ENCODE measurements at places on chromosomes 13 and 19.

- DNase-seq, result no peak
These were observed 13.6 kb upstream of the STRN4 start for GRCh38 chr19:46759817-46760333.

- no peak for DNase-seq
These were observed 1.3 kb upstream of the SHANK1 start for GRCh38 chr19:50720921-50721381.

DNA sequence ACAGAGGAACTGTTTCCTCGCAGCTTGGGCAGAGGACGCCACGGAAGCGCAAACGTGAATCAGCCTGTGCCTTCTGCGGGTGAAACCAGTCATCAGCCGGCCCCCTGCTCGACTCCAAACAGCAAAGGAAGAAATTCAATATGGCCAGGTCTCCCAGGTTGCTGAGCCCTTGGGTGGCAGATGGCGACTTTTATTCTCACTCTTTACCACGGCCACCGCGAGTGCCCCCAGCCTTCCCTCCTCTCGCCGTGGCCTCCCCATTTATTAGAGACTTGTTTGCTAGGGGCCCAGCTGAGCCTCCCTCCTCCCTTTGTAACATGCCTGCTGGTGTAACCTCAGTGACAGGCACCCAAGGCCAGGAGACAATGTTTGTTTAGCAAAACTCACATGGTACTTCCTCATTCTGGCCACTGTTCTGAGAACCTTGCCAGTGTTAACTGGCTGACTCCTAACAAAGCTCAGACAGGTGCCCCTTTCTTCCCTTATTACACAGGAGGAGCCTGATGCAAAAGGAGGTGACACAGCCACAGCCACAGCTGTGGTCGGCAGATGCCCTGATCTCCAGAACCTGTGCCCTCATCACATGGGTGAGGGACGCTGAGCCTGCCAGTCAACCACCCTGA is 5.8 kb downstream of the RAB20 start:
- no peak for DNase-seq

GRCh38 chr13:58908019-58908679 is 1255.6 kb downstream of the DIAPH3 start:
- DNase-seq, result no peak

DNA sequence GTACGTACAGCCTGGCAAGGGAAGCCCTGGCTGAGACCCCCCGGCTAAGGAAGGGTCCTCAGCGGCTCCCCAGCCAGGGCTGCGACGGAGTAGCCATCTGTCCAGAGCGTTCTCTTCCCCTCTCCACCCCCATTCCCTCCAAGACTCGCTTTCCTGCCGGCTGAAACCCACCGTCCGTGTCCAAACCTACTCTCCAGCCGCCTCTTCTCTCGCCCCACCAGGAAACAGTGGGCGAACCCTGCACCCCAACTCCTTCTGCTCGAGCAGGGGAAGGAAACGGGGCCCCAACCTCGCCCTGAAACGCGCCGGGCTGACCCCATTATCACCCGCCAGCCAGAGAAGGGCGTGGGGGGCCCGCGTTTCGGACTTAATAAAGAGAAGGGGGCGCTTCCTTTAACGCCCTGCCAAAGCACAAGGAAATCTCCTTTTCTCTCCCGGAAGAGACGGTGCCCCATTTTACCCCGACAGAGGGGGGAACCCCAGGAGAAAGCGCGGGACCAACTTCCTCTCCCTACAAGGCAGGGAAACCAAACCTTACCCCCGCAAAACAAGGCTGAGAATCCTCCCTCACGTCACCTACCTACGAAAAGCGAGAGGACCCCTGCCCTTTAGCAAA is 2.5 kb downstream of the ZC3H4 start:
- no peak for DNase-seq

GRCh38 chr13:44784708-44785080 is 204.6 kb downstream of the NUFIP1 start:
- DNase-seq, result no peak

GRCh38 chr19:43441716-43442115 is 23.7 kb downstream of the LYPD3 start:
- no peak for DNase-seq

GRCh38 chr19:34662919-34663318 is 14.0 kb downstream of the SCGB2B2 start:
- DNase-seq, result no peak

DNA sequence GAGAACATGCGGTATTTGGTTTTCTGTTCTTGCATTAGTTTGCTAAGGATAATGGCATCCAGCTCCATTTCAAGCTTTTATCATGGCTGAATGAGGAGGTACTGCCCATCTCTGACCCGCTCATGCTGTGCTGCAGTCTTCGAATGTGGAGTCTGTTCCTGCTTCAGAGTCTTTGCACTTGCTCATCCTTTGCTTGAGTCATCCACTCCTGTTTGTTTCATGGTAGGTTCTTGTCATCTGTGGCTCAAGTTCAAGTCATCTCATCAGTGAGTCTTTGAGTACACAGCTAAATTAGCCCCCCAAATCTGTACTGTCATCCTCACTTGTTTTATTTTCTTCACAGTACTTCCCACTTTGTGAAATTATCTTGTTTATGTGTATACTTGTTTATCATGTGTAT is 5.4 kb downstream of the UCHL3 start:
- DNase-seq, result no peak

- no peak for DNase-seq
These were observed 1.1 kb upstream of the MYBPC2 start for GRCh38 chr19:50431343-50432220.

GRCh38 chr13:26867451-26868091 is 107.0 kb upstream of the GPR12 start:
- DNase-seq, result no peak

DNA sequence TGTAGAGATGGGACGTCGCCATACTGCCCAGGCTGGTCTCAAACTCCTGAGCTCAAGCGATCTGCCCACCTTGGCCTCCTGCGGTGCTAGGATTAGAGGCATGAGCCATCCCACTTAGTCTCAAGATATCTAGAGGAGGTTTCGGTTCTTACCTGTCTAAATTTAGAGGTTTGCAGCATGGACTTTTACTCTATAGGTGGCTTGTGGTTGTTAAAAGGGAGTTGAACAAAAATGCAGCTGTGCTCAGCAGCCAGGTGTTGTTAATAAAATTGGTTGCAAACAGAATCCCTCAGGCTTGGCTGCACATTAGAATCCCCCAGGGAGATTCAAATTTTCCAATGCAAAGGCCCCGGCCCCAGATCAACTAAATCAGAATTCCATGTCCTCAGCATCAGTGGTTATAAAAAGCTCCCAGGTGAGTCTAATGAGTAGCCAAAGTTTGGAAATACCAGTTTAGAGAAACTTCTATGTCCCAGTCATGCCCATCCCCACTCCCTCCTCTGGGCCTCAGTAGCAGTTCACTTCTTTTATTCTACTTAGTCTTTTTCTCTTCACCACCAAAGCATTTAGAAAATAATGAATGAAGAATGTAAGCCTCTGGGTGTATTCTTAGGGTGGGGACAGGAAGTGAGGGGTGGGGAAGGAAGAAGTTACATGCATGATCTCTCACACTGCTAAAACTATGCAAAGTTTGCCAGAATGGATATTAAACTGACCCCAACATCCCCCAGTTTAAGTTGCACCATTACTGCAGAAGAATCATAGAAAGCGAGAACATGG is 471.0 kb downstream of the COG6 start:
- no peak for DNase-seq

- DNase-seq, result no peak
These were observed 56.8 kb upstream of the KATNAL1 start for GRCh38 chr13:30364133-30364532.

GRCh38 chr13:44805585-44805984 is 183.7 kb downstream of the NUFIP1 start:
- no peak for DNase-seq

DNA sequence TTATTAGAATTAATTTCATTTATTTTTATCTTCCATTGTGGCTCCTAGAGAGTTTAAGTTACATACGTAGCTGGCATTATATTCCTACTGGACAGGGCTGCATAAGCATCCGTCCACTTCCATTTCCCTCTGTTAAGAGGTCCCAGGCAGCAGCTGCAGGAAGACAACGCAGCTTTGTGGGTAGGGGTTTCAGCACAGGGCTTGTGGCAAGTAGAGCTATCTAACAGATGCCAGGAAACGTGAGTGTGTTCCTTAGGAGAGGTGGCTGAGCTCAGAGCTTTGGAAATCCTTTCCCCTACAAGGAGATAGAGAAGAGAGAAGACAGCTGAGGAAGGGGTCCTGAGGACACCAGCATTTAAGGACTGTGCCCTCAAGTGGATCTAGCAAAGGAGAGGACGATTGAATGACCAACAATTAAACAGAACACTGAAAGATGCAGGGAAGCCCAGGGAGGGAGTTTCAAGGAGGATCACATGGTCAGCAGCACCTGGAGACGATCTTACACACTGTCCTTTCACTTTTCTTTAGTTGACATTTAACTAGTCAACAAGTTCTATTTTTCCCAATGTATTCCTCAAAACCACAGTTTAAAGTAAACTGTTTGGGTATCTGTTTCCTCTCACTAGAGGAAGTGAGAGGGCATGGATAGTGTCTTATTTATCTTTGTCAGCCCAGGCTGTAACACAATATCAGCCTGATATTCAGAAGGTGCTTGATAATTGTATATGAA is 2.3 kb upstream of the N4BP2L1 start:
- no peak for DNase-seq

DNA sequence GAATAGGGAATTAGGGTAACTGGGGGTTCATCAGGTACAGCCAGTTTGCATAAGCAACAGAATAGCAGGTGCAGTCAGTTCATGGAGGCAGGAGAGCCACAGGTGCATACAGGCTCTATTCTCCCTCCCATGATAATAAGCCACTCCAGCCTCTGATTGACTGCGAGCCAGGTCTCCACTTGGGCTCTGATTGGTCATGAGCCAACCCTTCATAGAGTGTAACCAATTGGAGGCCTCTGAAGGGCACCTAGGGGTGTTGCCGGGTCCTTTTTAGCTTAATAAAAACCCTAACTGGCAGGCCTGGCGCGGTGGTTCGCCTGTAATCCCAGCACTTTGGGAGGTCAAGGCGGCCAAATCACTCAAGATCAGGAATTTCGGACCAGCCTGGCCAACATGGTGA is 8.7 kb upstream of the CKM start:
- DNase-seq, result no peak

DNA sequence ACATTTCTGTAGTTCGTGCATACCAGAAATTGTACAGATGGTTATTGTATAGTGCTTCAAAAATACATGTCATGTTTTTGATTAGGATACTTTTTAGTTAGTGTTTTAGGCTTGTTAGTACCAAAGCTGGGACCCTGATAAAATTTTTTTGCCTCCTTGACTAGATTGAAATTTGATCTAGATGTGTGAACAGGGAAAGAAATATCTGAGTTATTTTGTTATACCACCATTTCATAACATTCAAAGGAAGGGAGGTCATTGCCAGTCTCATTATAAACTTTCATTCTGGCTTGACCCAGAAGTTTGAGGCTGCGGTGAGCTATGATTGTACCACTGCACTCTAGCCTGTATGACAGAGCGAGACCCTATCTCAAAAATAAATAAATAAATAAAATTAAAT is 9.0 kb downstream of the LMO7 start:
- no peak for DNase-seq

DNA sequence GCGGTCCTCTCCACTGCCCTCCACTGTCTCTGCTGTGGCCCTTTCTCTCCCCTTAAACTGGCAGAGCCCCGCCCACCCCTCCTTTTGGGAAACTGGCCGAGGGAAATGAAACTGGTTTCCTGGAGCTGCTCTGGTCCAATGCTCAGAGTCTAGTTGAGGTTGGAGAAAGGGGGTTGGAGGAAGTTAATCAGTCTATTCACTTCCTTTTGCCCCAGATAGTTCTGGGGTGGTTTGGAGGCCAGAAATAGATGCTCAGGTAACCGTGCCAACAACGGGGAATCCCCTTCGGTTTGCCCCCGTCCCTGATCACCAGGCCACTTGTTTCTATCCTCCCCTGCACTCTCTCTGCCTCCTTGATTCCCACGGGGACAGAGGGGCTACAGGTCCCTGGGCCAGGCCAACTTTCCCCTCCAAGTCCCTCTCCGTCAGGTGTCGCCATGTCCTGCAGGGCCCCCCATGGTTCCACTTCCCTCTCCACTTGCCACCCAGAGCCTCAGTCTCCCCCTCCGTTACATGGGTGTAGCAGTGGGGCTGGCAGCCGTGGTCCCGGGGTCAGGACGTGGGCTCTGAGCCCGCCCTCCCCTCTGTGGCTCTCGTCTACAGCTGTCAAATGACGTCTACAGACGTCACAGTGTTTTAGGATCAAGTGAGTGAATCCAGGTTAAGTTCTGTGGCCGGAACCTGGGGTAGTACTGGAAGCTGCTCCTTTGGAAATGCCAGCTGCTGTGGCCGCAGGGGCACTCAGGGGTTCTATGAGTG is at the start of gene IL4I1:
IL4I1 (minus strand) TSS at position 25 of the 759 bp plus-strand sequence. CDS start 727 bp downstream, outside the sequence.
- DNase-seq, result peak; percentile 73

GRCh38 chr19:48660852-48661710 is 11.7 kb downstream of the NTN5 start:
- no peak for DNase-seq

- DNase-seq, result no peak
These were observed 14.0 kb upstream of the PSMD8 start for GRCh38 chr19:38360351-38360750.

- DNase-seq, result peak; percentile 76
These were observed 27.2 kb downstream of the PBX4 start for GRCh38 chr19:19591133-19591825.

GRCh38 chr19:5288347-5288739 is 52.3 kb downstream of the PTPRS start:
- DNase-seq, result no peak

- no peak for DNase-seq
These were observed 9.4 kb upstream of the ZNF428 start for GRCh38 chr19:43628646-43629326.

GRCh38 chr13:113506025-113506685 is 15.6 kb upstream of the DCUN1D2 start:
- DNase-seq, result no peak

DNA sequence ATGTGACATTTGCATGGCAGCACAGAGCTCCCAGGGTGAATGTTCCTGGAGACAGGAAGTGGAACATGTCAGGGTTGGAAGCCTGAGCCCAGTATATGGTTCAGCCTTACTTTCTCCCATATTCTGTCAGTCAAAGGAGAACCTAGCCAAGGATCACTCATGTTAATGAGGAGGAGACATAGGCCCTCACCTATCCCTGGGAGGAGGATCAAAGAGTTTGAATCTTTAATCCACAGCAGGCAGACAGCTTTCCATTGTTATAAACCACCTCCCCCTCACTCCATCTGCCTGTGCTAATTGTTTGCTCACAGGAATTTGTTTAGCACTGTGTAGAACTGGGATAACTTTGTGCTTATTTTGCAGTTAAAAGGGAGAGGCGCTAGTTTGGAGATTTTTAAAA is 1069.1 kb downstream of the EFNB2 start:
- DNase-seq, result no peak

Measured in epithelial cell of proximal tubule (primary cell).